CD4-positive, alpha-beta T cell treated with Interferon gamma for 1 hour (primary cell): ENCODE measurements at places on chromosomes 1 and 21.

DNA sequence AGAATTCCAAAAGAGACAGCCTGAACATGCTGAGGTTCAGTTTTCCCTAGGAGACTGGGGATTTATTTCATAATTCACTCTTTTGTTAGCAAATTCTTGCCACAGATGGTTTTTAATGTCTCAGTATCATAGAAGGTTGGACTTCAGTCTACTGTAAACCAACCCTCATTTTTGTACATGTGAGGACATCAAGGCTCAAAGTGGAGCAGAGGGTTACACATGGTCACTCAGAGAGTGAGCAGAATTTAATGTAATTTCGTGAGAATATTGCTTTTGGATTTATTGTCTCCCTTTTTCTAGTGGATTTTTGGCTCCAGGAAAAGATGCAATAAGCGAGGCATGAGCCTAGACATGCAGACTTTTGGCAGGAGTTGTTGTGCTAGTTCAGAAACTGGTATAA lies 210.8 kb upstream of the JUN start:
- DNase-seq = no peak

GRCh38 chr1:12314333-12314903 lies 84.6 kb downstream of the VPS13D start:
- DNase-seq = no peak

DNA sequence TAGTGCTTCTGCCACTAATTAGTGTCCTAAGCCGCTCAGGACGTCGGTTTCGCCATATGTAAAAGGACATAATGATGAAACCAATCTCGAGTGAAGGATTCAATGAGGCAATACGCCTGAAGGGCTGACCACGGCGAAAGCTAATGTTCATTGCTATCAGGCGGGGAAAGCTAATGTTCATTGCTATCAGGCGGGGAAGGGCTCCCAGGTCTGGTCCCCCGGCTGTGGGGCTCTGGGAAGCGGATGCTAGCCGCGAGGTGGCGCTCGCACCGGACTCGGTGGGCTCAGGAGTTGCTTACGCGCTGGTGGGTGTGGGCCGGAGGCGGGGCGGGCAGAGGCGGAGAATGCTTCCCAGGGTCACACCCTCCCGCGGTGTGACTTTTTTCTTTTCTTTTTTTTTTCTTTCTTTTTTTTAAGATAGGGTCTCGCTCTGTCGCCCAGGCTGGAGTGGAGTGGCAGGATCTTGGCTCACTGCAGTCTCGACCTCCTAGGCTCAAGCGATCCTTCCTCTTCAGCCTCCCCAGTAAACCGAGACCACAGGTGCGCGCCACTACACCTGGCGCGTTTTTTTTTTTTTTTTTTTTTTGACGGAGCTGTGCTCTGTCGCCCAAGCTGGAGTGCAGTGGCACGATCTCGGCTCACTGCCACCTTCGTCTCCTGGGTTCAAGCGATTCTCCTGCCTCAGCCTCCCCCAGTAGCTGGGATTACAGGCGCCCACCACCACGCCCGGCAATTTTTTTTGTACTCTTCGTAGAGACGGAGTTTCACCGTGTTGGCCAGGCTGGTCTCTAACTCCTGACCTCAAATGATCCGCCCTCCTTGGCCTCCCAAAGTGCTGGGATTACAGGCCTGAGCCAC lies 1.1 kb upstream of the PEAR1 start:
- DNase-seq = peak; percentile 82

DNA sequence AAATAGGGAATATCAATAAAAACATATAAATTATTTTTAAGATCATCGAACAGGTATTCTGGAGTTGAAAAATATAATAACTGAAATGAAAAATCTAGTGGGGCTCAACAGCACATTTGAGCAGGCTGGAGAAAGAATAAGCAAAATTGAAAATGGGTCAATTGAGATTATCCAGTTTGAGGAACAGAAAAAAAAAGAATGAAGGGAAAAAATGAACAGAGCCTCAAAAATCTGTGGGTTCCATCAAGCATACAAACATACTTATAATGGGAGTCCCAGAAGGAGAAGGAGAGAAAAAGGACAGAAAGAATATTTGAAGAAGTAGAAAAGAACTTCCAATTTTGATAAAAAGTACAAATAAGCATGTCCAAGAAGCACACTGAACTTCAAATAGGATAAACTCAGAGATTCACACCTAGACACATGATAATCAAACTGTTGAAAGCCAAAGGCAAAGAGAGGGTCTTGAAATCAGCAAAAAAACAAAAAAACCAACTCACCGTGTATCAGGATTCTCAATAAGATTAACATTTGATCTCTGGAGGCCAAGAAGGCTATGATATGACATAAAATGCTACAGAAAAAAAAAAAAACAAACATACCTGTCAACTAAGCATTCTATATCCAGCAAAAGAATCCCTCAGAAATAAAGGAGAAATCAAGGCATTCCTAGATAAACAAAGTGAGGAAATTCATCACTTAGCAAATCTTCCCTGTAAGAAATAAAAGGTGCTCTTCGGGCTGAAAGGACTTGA lies 5.4 kb upstream of the COQ8A start:
- DNase-seq = no peak

GRCh38 chr1:155946633-155947219 lies 5.3 kb downstream of the RXFP4 start:
- DNase-seq = no peak

- DNase-seq = no peak
Observed at GRCh38 chr1:10866321-10867093, 70.1 kb upstream of the CASZ1 start.

- no peak for DNase-seq
Observed at GRCh38 chr1:43565600-43566360, 35.1 kb downstream of the PTPRF start.

- no peak for DNase-seq
Observed at GRCh38 chr1:216910081-216910840, 187.0 kb upstream of the ESRRG start.

DNA sequence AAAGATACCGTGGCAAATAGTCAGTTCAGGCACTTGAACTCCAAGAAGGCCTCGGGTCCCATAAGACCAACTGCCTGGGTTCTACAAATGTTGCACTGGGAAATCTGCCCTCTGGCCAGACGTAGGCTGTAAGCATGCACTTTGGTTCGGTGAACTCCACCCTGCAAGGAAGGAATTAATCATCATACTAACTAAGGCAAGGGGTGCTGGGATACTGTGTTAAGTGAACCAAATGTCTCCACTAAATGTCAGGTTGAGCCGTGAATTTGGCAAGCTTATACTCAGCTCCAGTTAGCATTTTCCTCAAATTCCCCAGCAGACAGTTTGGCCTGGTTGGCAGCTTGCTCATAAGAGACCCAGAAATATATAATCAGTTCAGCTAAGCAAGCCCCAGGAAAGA lies 385.9 kb downstream of the GPATCH2 start:
- no peak for DNase-seq

DNA sequence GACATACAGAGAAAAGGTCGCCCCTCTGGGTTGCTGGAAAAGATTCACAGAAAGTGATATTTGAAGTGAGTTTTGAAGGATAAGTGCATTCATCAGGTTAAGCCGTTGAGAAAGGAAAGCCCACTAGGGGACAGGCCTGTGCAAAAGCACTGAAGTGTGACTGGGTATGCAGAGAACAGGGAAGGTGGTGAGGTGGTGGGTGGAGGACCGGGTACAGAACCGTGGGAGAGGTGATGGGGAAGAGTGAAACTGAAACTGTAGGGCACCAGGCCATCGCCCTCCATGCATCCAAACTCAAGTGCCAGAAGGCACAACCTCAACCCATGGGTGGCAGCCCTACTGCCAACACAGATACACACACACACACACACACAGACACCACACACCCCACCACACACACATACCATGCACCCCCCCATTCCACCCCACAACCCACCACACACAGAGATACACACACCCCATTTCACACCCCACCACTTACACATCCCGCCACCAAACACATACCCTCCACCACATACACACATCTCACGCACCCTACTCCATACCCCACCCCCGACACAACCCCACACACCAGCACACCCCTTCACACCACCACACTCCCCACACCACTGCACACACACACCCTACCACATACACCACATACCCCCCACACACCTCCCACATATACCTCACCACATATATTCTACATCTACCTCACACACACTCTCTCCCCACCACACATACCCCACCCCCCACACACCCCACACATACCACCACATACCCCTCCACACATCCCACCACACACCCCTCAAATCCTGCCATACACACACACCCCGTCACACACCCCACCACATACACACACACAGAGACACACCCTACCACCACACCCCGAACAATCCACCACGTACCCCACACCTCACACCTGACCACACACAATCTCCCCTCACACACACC lies 59.0 kb downstream of the TSEN15 start:
- DNase-seq = no peak

DNA sequence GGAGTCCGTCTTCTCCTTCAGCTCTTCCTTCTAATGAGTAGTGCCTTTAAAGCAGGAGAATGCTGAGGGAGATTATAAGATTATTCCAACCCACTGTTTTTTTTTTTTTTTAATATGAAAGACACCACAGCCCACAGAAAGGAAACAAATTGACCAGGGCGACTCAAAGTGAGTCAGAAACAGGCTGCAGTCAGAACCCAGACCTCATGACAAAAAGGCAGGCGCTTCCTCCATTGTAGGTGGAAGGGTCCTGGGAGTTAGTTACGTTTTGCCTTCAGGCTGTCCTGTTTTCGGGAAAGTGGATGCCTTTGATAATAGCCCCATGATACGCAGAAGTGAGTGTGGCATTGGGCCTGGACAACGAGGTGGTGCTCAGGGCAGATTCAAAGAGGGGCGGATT lies 21.0 kb downstream of the PLXNA2 start:
- DNase-seq = no peak

DNA sequence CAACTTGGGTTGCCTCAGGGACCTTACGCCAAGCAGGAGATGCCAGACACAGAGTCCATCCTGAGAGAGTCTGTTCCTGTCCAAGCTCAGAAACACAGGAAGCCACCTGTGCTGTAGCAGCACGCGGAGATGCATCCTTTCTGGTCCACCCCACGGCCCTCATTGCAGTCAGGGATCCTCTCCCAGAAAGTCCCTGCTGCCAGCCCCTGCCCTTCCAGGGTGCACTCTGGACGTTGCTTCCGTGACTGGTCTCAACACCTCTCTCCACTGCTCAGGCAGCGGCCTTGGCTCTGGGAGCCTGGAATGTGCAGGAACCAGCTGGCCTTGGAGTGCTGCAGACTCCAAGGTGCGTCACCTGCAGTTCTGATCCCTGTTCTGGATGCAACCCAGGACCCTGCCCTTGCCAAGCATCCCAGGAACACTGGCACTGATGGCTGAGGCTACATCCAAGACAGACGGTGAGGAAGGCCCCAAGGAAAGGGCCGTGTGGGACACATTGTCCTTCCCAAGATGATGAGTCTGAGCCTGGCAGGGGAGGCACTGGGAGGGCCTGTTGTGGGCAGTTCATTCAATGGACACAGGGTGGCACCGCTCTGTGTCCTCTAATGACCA lies 21.7 kb upstream of the COL6A1 start:
- DNase-seq = no peak

DNA sequence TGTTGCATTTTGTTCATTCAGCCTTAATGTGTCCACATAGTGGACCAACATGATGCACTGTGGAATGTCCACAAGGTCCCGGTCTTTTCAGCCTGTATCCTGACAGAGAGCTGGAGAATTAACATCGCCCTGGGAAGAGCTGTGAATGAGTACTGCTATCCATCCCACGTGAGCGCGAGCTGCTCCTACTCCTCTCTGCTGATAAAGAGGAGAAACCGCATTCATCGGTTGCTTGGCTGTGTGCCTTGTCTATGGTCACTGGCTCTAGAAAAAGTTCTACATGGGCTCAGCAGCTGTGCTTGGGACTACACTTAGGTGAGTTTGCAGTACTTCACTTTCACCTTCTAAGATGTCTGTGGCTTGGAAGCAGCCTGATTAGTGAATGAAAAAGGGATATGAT lies 31.1 kb upstream of the IGSF5 start:
- DNase-seq = no peak

- no peak for DNase-seq
Observed at GRCh38 chr1:7529917-7530316, 241.2 kb upstream of the VAMP3 start.

GRCh38 chr1:245704765-245705164 lies 550.0 kb downstream of the KIF26B start:
- no peak for DNase-seq

DNA sequence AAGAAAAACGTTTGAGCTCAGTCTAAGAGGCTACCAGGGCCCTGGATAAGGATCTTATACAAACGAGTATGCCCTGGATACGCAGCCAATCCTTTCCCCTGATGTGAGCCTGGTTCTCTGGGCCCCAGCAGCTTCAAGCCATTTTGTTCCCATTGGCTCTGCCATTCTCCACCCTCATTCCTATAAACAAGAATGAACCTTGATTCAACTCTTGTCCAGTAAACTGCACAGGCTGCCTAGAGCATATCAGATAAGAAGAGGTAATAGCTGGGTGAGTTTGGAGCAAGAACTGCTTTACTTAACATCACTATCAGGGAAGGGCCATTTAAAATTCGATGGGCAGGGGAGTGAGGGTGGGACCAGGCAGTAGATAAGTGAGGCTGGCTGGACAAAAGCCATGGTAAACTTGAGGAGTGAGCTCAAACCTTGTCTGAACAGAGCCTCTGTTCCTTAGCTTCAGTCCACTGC lies 11.3 kb downstream of the BTG2 start:
- DNase-seq = no peak
